ENCODE measurements at places on chromosomes 16 and 17.

GRCh38 chr17:81455387-81455786 lies 57.2 kb downstream of the ACTG1 start:
- DNase-seq: no peak

DNA sequence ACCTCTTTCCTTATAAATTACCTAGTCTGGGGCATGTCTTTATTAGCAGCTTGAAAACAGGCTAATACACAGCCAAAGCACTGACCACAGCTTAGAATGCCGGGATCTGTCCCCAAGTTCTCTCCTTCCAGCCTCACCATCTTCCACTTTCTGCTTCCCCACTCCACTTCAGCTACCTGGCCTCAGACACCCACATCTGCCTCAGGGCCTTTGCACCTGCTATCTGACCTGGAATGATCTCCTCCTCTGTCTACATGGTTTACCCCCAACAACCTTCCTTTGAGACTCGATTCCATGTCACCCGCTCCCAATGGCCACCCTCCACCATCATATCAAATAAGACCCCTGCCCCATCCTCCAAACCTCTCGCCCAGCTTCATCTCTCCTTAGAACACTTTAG lies 152.6 kb upstream of the CDC42EP4 start:
- no peak for DNase-seq

DNA sequence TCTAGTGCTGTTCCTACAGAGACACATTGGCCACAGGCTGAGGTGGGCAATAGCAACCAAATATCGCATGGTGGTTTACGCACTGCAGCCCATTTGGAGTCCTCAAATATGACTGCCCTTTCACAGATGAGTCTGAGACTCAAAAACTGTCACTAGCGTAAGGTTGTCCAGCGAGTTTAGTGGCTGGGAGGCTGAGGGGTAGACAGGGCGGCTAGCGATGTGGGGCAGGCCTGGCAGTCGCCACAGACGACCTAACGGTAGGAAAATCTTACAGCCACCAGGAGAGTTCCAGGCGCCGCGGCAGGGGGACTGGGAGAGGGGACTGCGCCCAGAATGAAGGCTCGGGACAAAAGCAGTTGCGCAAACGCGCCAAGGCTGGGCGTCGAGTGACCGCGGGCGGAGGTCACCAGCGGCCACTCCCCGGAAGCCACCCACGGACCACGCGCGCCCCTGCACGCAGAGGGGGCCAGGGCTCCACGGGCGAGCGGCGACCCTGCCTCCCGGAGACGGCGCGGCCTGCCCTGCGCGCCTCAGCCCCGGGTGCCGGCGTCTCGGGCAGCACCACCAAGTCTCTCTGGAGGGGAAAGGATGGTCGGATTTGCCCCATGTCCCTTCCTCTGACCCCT lies 699 bp upstream of the MAP1LC3B start:
- peak; percentile 62 for DNase-seq

- DNase-seq: no peak
These were observed 422.1 kb upstream of the SALL1 start for GRCh38 chr16:51573191-51573590.

DNA sequence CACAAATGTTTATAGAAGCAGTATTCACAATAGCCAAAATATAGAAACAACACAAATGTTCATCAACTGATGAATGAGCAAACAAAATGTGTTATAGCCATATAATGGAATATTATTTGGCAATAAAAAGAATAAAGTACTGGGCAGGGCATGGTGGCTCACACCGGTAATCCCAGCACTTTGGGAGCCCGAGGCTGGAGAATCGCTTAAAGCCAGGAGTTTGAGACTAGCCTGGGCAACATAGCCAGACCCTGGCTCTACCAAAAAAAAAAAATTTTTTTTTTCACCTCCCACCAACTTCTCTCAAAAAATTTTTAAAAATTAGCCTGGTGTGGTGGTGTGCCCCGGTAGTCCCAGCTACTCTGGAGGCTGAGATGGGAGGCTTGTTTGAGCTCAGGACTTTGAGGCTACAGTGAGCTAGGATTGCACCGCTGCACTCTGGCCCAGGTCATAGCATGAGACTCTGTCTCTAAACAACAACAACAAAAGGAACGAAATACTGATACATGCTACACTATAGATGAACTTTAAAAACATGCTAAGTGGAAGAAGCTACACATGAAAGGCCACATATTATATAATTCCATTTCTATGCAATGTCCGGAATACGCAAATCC lies 10.7 kb upstream of the PECAM1 start:
- DNase-seq: no peak

Measured in NCI-H1417 (cell line).